Activated T-helper 1 cell treated with Interleukin-2 at 50 U/mL for 16 hours (primary cell): ENCODE measurements at places on chromosomes 5 and 9.

DNA sequence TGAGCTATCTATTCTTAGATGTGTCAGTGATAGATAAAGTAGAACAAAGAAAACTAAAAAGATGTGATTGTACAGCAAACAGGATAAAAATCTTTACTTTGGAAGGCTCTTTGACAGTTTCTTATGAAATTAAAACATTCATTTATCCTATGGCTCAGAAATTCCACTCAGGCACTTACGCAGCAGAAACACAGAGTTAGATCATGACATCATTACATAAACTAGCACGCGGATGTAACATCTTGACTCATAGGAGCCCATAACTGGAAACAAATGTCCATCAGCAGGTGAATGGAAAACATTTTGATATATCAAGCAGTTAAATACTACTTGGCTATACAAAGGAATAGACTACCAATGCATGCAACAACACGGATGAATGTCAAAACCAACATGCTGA is 45.3 kb downstream of the ICE1 start:
- no peak for DNase-seq

DNA sequence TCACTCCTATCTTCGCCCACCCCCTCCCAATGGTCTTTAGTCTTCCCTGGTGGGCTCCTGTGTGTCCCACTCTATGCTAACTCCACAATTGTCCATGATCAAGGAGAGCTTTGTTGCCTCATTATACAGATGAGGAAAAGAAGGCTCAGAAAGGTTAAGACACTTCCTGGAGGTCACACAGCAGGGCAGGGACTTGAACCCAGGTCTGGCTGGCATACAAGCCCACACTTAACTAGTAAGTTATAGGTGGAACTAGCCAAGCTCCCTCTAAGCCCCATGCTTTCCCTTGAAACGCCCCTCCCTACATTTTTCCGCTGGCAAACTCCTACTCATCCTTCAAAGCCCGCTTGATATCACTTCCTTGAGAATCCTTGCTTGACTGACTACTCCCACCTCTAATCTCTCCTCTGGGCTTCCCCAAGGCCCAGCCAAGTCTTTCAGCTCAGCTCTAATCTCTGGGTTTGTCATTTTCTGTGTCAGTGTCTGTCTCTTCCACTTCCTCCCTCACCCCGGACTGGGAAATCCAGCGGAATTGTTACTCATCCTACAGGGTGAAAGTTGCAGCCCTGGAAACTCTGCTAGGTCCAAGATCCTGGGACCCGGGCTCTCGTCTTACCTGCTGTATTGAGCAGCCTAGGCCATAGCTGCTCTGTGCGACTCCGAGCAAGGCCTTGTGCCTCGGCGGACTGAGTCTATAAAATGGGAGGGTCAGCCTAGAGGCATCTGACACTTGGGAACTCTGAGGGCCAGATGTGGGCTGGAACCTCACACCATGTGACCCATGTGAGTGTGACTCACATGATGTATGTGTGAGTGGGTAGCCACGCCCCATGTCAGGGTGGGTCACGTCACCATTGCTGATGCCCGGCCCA is 144.5 kb downstream of the GAPVD1 start:
- DNase-seq: no peak

DNA sequence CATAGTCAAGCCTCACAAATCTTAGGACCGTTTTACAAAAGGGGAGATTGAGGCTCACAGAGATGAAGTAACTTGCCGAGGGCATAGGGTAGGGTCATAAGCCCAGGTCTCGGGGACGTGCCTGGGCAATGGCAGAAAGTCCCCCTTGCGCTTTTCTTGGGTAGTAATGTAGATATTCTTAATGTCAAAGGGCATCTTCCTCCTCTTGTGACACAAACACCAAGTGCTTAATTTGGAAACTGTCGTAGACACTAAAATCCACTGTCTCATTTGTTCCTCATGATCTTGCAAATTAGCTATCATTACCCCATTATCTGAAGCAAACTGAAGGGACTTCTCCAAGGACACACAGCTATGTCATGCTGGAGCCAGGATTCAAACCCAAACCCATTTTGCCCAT is 180.8 kb downstream of the GAS1 start:
- no peak for DNase-seq

DNA sequence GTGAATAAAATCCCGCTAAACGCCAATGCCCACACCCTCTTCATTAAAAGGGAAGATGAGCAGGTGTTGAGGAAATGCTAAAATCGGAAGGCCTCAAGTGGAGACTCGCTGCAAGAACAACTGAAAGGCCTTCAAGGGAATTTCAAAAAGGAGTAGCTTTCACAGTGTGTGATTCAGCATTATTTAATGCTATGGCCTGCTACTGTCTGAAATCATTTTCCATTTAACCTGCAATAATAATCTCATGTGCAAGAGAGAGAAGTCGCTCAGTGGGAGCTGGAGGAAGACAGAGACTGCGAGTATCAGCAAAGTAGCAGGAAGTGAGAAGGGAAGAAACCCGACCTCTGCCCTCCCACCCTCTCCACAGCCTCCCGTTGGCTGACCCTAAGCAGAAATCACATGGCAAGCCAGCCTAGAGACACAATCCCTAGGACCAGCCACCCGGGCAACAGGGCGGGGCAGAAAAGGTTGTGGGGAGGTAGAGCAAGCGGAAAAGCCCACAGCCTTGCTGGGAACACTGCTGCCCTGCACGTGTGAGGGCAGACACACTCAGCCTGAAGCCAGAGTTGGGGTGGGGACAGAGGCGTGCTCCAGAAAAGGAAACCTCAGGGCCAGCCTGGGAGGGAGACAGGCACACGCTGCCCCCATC is 39.9 kb upstream of the CTSL start:
- DNase-seq: no peak

DNA sequence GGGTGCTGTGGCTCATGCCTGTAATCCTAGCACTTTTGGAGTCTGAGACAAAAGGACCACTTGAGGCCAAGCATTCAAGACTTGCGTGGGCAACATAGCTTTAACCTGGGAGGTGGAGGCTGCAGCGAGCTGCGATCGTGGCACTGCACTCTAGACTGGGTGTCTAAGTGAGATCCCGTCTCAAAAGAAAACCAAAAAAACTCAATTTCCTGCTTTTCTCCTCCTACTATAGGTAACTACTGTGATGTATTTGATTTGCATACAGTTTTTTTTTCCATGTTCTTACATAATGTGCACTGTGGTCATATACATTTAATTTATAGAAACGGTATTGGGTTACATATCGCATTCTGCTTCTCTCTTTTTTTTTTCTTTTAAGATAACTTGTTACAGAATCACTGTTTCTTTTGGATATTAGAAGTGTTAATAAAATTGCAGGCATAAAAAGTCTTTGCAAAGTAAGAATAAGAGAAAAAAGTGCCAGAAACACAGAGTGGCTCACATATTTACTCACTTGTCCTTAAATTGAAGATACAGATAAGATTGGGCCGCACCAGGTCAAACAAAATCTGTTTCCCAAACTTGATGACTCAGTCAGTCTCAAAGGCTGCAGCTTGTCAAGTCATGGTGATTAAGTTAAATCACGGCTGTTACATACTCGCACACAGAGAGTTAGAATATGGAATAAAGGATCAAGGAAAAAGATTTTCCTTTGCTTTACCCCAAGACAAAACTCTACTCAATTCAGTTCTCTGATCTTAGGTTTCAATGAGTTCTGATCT is 2.0 kb upstream of the PTGR1 start:
- DNase-seq: no peak

DNA sequence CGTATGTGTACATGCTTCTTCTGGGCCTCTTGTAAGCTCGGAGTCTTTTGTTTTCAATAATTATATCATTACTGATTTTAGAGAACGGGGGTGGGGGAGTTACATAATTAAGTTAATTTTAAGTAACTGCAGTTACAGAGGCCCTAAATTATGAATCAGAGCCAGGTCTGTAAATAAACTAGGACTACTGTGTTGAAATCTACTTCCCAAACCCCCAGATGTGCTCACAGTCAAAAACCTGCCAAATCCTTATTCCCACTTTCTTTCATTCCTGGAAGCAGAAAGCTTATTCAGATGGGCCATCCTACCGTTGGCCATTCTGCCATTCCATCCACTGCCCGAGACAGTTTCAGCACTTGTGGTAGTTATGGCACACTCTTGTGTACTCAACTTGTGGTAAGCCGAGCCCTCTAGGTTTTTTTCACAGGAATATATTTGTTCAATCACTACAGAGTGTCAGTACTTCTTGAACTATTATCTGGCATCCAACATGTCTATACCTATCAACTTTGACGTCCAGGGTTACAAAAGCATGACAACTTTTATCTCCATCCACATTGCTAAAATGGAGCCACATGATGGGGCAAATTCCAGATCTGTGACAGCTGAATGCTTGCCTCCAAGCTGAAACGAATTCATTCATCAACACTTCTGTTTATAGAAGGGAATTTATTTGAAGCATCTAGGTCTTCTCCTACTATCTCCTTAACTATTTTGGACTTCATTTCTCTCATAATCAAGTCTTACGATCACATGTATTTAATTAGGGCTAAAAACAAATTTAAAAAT is 37.8 kb downstream of the GLRX start:
- no peak for DNase-seq

DNA sequence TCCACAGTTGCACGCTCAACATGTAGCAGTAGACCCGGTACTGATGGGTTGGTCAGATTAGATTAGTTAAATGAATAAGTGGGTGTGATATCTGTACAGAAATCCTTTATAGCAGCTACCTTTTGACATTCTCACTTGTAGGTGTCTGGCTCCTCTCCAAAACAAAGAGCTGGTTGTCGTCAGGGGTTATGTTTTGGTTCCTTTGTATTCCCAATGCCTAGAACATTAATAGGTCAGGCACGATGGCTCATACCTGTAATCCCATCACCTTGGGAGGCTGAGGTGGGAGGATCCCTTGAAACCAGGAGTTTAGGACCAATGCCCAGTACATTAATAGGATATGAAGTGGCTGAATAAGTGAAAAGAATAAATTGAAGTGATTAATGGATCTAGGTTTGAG is 182.1 kb downstream of the SNCAIP start:
- DNase-seq: no peak

DNA sequence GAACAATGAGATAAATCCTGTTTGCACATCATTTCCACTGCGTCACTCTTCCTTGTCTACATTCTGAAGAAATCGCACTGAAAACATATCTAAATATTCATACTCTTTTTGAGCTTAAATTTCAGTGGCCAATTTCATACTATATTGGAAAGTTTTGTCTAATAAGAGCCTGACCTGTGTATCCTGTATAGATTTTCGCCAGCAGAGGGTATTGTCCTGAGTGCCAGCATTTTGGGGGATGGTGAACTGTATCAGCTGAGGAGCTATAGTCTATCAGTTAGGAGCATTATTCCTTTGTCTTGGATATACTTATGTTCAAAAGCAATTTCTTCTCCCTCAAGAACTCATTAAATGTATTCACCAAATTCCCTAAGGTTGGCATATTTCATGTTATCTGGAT is 102.3 kb downstream of the SEMA6A start:
- DNase-seq: no peak

DNA sequence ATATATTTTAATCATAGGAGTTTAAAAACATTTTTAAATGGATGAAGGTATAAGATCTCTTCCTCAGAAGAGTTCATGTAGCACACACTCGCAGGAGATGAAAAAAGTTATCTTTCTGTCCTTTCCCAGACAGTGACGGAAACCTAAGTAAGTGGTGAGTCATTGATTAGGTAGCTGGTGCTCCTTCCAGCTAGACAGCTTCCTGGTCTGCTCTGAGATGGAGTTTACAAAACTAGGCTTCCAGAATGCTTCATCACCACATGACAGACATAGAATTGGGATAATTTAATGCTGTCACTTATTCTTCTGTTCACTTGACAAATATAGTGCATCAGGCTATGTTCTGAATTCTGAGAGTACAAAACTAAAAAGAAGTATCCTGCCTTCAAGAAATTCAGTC is 2393.0 kb upstream of the C9orf72 start:
- DNase-seq: no peak
